ENCODE measurements at places on chromosomes 3 and 15.

GRCh38 chr3:149535333-149535685 lies 60.8 kb downstream of the TM4SF4 start:
- no peak for DNase-seq

DNA sequence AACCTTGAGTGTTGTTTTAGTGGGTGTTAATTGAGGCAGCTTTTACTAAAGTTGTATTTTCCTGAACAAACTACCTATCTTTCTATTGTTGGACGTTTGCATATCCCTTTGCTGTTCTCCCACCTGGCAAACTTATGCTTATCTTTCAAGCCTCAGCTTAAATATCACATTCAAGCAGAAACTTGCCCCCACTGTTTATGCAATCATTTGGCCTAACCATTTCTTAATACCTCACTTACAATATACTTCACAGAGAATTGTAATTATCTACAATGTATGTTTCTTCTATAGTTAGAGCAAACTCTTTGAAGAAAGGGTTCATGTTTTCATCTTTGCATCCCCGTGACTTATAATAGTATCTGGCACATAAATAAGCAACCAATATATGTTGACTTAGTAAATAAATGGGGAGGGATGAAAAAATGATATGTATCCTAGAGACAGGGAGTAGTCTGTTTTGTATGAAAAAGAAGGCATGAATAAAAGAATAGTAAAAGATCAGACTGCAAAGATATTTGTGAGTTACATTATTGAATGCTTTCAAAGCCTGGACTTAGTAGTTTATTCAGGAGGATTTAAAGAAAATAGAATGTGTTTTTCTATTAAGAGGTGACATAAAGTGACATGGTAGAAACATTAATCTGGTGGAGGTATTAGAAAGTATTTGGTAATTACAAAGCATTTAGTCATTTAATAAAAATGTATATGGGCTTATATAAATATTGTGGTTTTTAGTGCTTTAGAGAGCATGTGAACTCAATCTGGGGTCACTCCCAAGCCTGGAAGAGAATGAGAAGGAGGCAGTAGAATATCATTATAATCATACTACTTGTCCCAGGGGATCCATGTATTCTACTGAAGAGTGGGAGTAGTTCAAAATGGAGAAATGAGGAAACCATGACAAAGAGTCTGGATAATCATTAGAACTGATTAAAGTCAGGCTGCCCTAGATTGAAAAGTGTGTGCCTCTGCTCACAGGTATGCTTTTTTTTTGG lies 60.0 kb upstream of the DCBLD2 start:
- DNase-seq: no peak

DNA sequence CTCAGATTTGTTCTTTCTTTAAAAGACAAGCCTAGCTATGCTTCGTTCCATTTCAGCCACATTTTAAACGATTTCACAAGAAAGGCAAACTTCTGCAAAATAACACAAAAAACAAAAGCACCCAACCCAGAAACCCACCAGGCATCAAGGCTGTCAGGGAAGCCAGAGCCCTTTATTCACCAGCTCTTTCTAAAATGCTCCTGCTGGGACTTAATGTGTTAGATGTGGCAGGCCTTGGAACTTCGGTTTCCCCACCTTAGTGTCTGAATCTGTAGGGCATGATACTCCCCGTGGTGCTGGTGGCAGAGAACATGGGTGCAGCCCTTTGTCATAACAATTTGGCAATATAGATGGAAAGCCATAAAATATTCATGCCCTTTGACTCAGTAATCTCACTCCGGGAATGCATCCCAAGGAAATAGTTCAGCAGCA lies 56.8 kb upstream of the LCTL start:
- no peak for DNase-seq

- DNase-seq: no peak
These were observed 82.0 kb downstream of the GPR156 start for GRCh38 chr3:120203016-120203415.

DNA sequence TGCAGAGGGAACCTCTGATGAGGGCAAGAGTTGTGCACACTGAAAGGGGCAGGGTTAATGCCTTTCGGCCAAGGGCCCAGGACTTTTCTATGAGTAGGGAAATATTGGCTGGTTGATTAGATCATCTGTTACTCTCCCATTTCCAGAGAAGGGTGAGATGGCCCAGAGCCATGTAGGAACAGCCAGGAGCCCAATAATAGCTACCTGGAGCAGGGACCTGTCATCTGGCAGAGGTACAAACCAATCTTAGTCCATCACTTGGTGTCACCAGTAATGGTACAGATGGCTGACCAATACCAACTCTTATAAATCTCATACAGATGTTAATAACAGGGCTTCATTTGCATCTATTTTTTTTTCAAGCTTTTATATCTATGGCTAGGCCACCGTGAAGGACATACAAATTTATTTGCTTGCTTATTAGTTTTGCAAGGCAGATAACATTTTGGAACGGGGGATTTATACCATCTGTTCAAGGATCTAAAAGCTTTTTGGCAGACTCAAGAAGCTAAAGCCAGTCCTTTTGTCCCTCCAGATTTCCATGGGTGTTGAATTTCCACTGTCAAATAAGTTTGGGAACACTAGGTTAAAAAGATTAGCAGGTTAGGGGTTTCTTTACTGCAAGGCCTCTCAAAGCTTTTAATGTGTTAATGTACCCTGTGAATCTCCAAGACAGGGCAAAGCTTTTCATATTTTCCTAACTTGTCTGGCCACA lies 79.3 kb downstream of the TNIK start:
- no peak for DNase-seq
